ENCODE measurements at places on chromosomes 3 and 15.

- no peak for DNase-seq
Measured at GRCh38 chr3:149089395-149089794, 3.1 kb upstream of the HLTF start.

GRCh38 chr15:80480909-80481308 is 76.7 kb downstream of the ARNT2 start:
- no peak for DNase-seq

- no peak for DNase-seq
Measured at GRCh38 chr3:167843886-167844285, 108.4 kb downstream of the SERPINI1 start.

DNA sequence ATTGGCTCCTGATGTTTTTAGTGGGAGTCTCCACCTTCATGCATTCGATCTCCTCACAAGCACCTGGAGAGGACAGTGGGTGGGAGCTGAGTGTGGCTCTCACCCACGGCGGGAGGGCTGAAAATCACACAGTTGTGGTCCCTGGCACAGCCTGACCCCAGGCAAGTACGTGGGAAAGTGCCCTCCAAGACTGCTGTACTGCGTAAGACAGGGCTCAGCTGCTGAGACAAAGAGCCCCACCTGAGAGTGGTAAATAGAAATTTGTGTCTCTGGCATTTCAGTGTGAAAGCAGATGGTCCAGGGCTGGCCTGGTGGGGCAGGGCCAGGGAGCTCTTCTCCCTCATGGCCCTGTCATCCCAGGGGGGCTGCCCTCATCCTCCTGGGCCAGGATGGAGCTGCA is 77.4 kb upstream of the IQSEC1 start:
- DNase-seq, result no peak

DNA sequence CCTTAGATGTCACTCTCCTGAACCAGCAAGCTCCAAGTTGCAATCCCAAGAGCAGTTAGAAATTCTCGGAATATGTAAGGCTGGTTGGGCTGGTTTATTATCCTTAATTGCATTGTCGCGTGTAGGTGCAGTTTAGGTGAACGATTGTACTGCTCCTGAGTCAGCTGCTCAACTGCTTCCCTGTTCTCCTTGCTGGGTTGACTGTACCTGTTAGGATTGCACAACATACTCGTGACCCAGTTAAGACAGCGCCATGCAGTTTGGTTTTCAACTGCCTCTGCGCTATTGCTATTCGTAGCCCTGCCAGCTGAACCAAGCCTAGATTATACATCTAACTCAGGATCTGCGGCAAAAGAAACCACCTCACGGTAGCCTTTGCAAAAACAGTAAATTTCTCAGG is 41.0 kb downstream of the BCL2L10 start:
- DNase-seq, result no peak

DNA sequence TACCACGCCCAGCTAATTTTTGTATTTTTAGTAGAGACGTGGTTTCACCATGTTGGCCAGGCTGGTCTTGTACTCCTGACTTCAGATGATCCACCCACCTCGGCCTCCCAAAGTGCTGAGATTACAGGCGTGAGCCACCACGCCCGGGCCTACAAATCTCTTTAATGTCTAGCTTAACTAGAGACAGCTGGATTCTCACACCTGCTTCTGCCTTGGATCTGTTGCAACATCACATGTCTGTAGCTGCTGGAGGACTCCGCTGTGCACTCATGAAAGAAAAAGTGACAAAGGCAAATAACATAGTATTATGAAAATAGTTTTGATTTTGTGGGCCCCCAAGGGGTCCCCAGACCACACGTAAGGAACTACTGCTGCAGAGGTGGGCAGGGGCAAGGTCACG is 85.9 kb downstream of the NCEH1 start:
- DNase-seq, result no peak

- DNase-seq, result no peak
Measured at GRCh38 chr3:4474683-4475490, 7.8 kb upstream of the SUMF1 start.

DNA sequence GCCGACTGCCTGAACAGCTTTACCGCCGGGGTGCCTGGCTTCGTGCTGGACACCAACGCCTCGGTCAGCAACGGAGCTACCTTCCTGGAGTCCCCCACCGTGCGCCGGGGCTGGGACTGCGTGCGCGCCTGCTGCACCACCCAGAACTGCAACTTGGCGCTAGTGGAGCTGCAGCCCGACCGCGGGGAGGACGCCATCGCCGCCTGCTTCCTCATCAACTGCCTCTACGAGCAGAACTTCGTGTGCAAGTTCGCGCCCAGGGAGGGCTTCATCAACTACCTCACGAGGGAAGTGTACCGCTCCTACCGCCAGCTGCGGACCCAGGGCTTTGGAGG is 815 bp downstream of the SPINT1 start:
- DNase-seq, result peak; percentile 48

DNA sequence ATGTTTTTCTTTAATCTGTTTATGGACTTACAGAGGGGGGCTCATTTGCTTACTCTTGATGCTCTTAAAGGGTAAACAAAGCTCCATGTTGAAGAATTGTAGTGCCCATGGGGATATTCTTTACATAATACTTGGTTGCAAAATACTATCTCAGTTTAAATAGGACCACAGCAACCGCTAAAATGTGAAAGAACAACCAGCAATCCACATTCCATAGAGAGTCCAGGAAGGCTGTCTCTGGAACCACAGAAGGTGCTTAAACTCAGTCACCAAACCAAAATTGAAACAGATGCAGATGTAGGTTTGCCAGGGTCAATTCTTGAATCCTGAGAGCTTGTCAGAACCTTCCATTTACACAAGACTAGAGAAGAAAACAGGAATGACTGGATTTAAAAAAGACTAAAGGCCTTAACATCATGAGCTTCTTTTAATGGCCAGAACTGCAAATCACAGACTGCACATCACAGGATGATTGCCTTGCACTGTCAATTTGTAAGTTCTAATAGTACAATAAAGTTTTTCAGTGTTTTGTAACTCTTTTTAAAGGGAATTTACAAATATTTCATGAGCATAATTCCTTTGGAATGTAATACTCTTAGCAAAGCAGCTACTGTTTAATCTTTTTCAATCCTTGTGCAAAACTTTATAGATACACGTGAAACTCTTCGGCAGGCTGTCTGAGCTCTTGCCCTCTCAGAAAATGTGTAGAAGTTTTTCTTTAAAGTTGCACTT is 661.6 kb downstream of the SI start:
- no peak for DNase-seq

DNA sequence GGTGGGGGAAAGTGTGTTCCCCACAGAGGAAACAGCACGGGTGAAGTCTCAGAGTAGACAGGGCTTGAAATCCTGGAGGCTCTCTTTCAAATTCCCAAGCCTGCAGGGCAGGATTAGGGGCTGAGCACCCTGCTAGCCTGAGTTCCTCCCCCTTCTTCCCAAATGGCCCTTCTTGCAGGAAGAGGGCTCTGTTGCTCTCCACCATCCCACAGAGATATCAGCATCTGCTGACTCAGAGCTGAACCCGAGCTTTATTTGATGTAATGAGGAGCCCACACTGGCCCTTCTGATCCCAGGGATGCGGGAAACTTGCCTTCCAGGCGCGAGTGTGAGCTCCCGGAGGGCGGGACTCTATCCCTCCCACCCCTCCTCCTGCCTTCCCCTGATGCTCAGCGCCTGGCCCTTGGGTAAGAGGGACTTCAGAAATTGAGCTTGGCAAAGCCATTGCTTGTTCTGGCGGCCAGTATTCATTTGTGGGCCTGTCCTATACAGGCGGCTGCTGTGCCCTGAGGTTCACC is 1.4 kb upstream of the STRA6 start:
- no peak for DNase-seq

- no peak for DNase-seq
Measured at GRCh38 chr3:163362151-163362550, 1716.1 kb downstream of the SI start.

GRCh38 chr3:28140664-28141063 is 100.8 kb upstream of the CMC1 start:
- DNase-seq, result no peak

- no peak for DNase-seq
Measured at GRCh38 chr15:77059786-77060361, 11.0 kb downstream of the TSPAN3 start.
